ENCODE measurements at places on chromosomes 12 and 14.

- no peak for DNase-seq
Measured at GRCh38 chr14:67566908-67567307, 33.2 kb downstream of the PIGH start.

- no peak for DNase-seq
Measured at GRCh38 chr12:48050174-48050573, 45.9 kb upstream of the COL2A1 start.

- no peak for DNase-seq
Measured at GRCh38 chr14:71883094-71883493, 49.1 kb upstream of the RGS6 start.

GRCh38 chr12:67666605-67667004 is 18.1 kb downstream of the DYRK2 start:
- DNase-seq, result no peak

DNA sequence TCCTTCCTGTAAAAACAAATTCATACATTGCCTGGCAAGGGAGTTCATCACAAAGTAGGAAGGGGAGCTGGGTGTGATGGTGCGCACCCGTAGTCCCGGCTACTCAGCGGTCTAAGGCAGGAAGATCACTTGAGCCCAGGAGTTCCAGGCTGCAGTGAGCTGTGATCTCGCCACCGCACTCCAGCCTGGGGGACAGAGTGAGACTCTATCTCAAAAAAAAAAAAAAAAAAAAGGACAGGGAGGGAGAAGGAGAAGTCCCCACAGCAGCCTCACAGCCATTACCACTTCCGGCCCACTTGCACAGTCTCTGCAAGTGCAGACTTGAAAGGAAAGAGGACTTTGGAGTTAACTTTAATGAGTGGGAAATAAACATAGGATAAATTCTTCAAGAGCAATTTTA is 121.0 kb downstream of the FBXL14 start:
- peak; percentile 76 for DNase-seq

- peak; percentile 34 for DNase-seq
Measured at GRCh38 chr12:12890543-12891079, 751 bp upstream of the GPRC5A start.

DNA sequence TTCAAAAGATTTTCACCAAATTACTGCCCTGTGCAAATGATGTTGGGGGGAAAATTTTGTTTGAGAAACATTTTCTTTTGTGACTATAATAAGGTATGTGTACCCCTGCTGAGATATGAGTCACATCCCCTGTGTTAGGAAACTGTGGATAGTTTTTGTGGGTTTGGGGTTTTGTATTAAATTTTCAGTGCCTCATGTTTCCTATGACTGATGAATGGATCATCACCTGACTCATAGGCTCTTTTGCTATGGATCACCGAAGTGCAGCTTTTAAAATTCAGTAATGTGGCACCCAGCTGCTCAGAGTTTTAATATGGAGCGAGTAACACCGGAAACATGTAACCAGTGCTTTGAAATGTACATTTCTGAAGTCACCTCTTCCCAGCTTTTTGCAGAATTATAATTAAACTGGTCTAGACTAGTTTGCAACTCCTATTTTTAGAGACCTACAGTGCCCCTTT is 167.4 kb upstream of the HMGA2 start:
- DNase-seq, result peak; percentile 87

GRCh38 chr12:110668480-110669192 is 20.3 kb downstream of the HVCN1 start:
- DNase-seq, result no peak
